Activated T-cell treated with anti-CD3 and anti-CD28 coated beads for 4 hours (primary cell): ENCODE measurements at places on chromosomes 1 and 21.
A peak's percentile ranks its signal among the peaks of the same experiment; 100 is the strongest.

DNA sequence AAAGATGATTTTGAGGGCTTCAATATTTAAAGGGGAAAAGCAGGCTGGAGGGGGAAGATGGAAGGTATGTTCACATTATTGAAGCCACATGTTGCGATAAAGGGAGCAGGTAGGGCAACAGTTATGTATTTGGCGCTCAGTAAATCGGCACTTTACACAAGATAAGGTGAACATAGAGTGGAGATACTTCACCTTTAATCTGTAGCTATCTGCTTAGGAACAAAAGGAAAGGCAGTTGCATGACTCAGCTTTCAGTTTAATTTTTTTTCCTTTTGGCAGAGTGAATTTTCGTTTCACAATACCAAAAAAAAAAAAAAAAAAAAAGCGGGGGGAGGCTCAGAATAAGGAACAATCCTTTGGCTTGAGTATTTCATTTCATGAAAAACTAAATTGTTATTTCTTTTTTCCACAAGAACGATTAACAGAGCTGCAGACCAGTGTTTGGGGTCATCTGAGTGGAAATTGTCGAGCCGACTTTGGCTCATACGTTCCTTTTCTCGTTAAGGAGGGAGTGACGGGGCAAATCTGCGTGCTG, 1.1 kb upstream of the COQ8A start:
- DNase-seq = no peak

DNA sequence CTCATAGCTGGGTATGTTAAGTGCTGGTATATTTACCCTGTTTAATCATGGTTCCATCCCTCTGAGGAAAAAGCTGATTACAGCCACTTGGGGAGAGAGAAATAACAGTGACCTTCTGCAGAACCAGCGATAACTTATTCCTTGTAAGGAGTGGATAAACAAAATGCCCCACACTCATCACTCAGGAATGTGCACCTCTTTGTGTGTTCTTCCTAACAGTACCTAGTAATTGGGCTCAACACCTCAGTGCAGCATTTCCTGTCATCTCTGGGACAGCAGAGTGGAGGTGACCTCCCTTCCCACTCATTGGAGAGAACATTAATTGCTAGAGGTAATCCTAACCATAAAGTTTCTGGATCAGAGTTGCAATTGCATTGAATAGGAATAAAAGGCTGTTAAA, 112.5 kb upstream of the F3 start:
- no peak for DNase-seq

GRCh38 chr1:234565132-234565531, 44.8 kb downstream of the IRF2BP2 start:
- no peak for DNase-seq

GRCh38 chr1:103790172-103790571, 40.5 kb downstream of the AMY1C start:
- DNase-seq = no peak

DNA sequence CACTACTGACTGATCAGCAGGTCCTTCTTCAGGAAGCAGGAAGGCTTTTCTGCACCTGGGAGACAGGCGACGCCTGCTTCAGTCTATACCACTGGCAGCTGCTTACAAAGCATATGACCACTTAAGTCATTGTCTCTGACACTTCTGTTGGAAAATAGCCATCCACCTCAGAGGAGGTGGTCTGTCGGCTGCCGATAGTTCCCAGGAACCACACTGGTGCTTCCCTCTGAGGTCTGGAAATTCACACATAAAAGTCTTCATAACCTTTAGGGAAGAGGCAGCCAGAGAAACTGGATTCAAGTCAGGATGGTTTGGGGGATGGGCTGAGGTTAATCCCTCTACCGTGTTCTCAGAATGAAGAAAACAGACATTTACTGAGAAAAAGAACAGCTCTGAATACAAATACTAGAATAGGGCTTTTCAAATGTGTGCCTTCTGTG, 15.6 kb upstream of the SRP9 start:
- DNase-seq = no peak

DNA sequence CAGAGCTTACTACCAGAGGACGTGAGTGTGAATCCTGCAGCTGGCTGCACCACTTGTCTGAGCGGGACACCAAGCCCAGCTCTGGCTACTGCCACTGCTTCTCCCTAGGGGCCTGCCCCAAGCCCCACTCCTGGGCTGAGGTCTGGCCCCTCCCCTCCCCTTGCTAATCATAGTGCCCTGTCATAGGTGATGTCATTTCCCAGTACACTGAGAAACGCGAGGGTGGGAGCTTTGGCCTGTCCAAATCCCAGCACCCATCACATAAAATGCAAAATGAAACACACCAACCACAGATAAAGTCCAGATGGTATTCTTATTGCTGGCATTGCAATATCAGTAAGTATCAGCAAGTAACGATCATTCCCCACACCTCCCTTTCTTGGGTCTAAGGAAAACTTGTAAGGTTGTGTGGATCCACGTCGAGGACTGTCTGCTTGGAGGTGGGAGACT, 77.7 kb downstream of the TOMM20 start:
- no peak for DNase-seq

DNA sequence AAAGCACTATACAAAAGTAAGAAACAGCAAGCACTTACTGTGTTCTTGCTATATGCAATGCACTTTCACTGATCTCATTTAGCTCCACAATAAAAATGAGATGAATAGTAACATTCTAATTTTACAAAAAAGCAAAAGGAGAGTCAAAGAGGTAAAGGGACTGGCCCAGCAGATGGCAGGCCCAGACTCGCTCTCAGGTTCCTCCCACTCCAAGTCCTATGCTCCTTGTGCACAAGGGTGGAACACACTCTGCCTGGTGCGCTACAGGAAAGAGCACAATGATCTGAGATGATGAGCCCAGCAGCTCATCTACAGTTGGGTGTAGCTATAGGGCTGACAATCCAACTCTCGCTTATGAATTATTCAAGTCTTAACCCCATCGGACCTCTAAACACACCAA, 94.1 kb upstream of the LYST start:
- DNase-seq = no peak

- peak; percentile 57 for DNase-seq
These were observed 12.6 kb downstream of the FLG2 start for GRCh38 chr1:152347116-152347728.

DNA sequence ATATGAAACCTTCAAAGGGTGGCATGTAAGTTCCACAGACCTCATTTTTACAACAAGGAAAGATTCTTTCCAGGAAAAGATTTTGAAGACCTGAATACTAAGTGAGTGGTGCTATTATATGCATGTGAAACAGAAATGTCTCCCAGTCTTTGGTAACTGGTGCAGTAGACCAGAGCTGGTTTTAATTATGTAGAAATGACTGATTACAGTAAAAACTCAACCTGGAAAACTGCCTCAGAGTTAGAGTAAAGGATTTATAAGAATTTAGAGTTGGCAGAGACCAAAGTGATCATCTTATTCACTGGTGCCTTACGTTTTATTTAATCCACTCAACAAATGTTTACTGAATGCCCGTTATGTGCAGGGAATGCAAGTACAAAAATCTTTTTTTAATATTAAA, 30.2 kb upstream of the LRRC8D start:
- no peak for DNase-seq

DNA sequence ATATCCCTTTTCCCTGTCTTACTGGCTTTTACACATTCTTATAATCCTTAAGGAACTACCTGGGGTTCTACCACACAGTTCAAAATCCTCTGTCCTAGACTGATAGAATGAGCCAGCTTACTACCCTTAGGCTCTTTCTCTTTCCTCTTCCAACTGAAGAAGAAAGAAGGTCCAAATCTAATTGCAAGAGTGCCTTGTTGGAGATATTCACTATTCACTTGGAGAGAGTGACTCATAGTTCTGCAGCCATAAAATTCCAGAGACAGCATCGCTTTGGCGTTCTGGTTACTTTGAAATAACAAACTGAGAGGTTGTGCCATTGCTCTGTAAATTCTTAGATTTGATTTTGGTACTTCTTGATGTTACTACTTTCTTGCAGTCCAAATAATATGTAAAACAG, 4.2 kb downstream of the CADM3 start:
- no peak for DNase-seq

DNA sequence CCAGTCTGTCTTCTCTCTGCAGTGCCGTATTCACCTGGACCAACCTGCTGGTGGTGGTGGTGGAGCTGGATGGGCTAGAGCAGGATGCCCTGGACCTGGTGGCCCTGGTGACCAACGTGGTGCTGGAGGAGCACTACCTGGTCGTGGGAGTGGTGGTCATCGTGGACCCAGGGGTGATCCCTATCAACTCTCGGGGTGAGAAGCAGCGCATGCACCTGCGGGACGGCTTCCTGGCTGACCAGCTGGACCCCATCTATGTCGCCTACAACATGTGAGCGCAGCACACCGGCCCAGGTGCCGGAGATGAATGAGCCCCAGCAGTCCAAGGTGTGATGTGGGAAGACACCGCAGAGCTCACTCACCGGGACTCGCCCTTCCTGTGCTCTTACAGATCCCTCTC, 37.5 kb downstream of the S100B start:
- no peak for DNase-seq

GRCh38 chr1:10973552-10973951, 38.9 kb upstream of the TARDBP start:
- no peak for DNase-seq

GRCh38 chr1:56437959-56438358, 141.4 kb downstream of the PLPP3 start:
- DNase-seq = no peak

- DNase-seq = no peak
These were observed 15.4 kb upstream of the BTG2 start for GRCh38 chr1:203289982-203290260.

- DNase-seq = no peak
These were observed 61.3 kb downstream of the ASTN1 start for GRCh38 chr1:177103005-177103852.

DNA sequence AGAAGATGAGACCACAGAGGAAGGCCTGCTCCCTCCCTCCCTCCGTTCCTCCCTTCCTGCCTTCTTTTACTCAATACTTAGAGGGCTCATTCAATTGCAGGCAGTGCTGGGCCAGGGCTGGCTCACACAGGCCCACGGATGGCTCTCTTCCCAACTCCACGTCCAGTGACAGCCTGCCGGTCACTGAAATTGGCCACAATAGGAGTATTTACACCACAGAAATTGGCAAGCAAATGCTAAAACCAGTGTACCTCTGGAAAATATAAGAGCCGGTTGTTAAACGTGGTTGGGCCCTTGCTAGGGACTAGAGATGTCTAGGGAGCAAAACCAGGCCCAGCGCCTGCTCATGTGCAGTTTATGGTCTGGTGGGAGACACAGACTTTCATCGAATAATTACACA, 72.4 kb upstream of the TMEM51 start:
- DNase-seq = no peak

DNA sequence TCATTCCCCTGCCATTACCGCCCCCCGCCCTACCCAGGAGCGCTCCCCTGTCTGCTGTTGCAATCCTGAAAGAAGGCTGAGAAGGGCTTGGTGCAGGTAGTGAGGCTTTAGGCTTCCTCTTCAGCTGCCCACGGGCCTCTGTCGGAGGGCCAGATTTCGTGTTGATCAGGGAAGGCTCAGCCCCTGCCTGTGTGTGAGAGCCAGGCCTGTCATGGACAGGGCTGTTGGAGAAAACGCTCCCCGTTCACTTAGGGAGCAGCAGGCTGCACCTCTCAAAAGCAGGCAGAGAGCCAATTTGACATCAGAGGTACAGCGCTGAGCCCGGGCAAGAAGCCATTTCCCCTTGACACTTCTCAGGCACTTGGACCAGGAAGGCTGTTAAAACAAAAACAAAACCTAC, 19.0 kb downstream of the TEX35 start:
- no peak for DNase-seq

DNA sequence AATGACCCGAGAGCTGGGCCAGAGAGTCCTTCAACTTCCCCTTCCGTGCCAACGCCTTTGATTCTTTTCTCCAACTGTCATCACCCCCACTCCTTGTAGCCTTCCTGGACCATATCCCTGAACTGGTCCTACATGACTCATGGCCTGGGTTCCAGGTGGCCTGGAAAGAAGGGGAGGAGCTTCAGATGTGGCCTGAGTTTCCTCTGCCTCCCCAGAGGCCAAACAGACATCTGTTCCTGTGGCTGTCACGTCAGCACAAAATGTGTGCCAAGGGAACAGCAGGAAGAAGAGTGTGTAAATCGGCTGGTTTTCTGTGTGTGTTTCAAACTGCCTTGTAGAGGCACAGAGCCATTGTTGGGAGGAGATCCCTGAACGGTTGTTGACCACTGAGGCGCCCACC, 24.9 kb upstream of the KIRREL1 start:
- DNase-seq = no peak

DNA sequence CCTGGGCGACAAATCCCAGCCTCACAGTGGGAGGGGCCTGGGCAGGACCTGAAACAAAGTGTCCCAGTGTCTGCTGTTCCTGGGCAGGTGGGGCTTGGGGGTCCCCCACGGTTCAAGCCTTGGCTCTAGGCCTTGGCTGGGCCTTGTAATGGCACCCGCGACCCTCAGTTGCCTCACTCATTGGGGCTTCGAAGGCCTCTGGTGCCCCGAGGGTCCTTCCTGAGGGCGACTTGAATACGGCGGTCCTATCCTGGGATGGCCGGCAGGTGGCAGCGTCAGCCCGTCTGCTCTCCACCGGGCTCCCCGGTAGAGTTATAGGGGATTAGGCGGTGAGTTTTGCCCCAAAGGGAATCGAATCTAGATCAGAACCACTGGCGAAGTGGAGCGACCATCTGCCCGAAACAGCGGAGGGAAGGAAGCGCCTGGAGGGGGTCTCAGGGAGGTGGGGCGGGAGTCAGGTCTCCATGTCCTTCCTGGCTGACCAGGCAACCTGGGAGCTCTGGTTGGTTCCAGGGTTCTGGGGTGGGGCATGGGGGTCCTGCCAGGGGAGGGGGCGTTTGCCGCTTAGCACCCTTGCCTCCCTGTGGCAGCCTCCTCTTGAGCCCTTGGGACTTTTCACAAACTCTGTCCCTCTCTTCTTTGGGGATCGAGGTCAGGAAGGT, 2.1 kb upstream of the PEX10 start:
- peak; percentile 73 for DNase-seq

DNA sequence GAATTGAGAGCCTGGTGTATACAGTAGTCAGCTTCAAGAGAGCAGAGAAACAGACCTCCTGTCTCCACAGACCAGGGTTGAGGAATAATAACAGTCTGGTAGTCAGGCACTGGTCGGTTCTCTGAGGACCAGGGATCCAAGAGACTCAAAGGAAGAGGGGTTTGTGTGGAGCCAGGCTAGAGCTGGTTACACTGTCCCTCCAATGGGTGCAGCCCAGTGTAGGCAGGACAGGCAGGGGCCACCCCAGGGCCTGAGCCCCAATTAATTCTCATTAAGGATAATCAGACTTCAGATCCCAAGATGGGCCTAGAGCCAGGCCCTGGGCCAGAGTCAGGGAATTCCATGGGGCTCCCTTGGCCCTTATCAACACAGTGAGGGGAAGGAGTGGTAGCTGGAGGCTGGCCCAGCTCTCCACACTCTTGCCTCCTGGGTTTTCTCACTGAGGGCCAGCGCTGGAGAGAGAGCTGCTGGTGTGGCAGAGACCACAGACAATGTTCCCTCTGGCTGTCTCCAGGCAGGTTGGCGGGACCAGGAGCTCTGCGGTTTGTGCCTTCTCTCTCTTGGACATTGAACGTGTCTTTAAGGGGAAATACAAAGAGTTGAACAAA, 9.1 kb downstream of the SEMA4A start:
- no peak for DNase-seq

DNA sequence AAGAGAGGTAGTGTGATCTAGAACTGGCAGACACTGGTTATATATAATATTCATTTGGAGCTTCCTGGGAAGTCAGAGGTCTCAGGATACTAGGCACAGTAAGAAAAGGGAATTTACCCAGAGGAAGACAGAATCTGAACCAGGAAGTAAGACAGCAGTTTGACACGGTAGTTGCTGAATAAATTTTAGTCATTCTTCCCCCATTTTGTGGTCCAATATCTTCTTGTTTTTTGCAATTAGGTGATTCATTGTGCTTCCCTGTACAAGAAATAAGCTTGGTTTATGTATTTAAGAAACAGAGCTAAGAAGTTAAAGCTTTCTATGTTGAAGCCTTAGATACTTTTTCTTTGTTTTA, 1.3 kb downstream of the TMEM167B start:
- no peak for DNase-seq

GRCh38 chr1:68904477-68904876, 407.6 kb upstream of the DEPDC1 start:
- DNase-seq = no peak
